ENCODE measurements at places on chromosomes 6 and 20. TPM values are rescaled to one million over a fixed set of nuclear protein-coding genes. Genes with fewer than 3 reads are reported as not detected.

Gene TNF
- 0.40 TPM for total RNA-seq

Gene RMND1
- 26.9 TPM for total RNA-seq

Gene SLC52A3
- 0.69 TPM for total RNA-seq

- no peak for DNase-seq
Observed at GRCh38 chr6:138239774-138240173, 21.5 kb upstream of the PBOV1 start.

DNA sequence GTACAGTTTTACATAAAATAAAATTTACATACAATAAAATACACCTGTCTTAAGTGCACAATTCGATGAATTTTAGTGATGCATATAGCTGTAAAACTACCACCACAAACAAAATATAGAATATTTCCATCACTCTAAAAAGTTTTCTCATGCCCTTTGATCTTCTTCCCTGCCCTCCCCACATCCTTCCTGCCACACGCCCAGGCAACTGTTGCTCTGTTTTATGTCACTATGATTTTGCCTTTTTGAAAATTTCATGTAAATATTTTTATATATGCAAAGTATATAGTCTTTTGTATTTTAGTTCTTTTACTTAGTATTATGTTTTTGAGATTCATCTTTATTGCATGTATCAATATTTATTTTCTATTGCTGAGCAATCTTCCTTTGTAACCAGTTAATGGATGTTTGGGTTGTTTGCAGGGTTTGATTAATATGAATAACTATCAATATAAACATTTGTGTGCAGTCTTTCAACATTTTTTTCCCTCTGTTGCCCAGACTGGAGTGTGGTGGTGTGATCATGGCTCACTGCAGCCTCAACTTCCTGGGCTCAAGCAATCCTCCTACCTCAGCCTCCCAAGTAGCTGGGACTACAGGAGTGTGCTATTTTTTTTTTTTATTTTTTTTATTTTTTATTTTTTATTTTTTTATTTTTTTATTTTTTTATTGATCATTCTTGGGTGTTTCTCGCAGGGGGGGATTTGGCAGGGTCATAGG, 23.8 kb upstream of the SAMHD1 start:
- no peak for DNase-seq
